ENCODE measurements at places on chromosomes 4 and X.

- DNase-seq = no peak
Measured at GRCh38 chrX:56757327-56757726, 28.3 kb downstream of the NBDY start.

DNA sequence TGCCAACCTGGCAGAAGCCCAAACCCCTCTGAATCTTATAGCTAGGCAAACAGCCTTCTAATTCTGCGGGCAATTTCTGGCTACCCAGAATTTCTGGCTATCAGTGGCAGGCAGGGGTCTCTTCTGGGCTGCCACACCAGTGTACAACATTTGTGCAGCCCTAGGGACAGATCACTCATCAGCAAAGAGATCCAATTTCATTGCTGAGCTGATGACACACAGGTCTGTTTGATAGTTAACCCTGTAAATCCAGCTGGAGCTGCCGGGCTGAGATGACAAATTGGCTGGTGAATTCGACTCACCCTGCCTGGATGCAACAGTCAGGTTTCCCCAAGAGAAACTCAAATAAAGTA lies 2.4 kb downstream of the MID1 start:
- DNase-seq = no peak

DNA sequence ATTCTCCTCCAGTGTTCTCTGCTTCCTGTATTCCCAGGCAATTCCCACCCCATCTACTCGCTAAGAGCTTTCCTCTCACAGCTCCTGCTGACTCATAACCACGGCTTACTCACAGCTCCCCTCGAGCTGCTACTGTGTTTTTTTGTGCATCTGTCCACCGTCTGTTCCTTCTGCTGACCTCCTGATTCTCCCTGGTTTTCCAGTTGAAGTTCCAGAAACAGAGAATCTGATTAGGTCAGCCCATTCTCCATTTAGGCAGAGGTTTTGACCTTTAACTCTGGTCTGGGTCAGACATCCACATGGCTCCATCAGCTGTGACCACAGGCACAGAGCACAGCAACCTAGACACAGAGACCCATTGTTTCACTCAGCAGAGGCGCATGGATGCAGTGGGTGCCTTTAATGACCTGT lies 5.5 kb upstream of the SMIM20 start:
- DNase-seq = no peak

- DNase-seq = no peak
Measured at GRCh38 chr4:38489011-38489861, 174.8 kb upstream of the KLF3 start.

- DNase-seq = no peak
Measured at GRCh38 chr4:53633608-53634007, 42.3 kb upstream of the LNX1 start.

DNA sequence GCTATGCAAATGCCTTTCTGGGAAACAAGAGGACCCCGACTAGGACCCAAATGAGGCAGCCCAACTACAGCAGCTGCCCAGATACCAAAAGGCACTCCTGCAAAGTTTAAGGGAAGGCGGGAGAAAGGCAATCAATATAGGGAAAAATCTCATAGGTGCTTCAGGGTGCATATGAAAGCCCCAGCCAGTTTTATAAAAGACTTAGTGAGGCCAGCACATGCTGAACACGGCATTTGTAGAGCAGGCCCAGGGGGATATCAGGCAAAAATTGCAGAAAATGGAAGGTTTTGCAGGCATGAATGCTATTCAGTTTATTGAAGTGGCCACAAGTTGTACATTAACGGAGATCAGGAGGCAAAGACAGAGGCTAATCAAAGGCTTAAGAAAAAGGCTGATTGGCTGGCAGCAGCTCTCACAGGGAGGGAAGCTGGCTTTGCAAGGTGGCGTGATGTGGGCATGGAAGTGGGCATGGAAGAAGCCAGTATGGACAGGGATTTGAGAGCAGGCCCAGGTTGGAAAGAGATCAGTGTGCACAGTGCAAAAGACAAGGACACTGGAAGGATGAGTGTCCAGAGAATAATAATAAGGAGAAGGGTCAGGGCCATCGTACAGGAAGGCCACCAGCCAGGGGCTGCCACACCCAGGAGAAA lies 37.7 kb upstream of the UGT2B7 start:
- no peak for DNase-seq

- DNase-seq = no peak
Measured at GRCh38 chrX:1578511-1579173, 12.8 kb upstream of the AKAP17A start.
